ENCODE measurements at places on chromosomes 5 and 9.
A peak's percentile ranks its signal among the peaks of the same experiment; 100 is the strongest.

GRCh38 chr5:10689391-10690081 is 71.5 kb downstream of the DAP start:
- DNase-seq, result peak; percentile 60

DNA sequence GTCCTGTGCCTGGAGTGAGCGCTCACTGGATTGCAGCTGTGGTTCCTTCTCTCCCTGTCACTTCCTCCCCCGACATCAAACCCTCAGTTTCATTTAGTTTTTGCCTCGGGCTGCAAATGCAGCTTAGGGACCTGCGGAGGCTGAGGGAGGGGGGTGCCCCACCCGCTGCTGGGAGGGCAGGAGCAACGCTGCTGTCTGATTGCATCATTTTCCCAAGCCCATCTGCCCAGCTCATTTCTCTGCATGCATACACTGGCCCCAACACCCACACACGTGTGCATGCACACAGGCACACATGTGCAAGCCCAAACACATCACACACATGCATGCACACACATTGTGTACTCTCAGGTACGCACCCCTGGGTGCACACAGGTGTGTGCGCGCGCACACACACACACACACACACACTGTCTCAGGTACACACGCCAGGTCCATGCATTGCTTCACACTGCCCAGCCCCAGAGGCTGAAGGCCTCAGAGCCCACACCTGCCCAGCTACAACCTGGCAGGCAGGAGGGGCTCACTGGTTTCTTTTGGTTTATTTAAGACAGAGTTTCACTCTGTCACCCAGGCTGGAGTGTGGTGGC is 3.4 kb downstream of the ASS1 start:
- DNase-seq, result peak; percentile 83

- DNase-seq, result no peak
Observed at GRCh38 chr5:20470997-20471396, 483.0 kb upstream of the CDH18 start.

DNA sequence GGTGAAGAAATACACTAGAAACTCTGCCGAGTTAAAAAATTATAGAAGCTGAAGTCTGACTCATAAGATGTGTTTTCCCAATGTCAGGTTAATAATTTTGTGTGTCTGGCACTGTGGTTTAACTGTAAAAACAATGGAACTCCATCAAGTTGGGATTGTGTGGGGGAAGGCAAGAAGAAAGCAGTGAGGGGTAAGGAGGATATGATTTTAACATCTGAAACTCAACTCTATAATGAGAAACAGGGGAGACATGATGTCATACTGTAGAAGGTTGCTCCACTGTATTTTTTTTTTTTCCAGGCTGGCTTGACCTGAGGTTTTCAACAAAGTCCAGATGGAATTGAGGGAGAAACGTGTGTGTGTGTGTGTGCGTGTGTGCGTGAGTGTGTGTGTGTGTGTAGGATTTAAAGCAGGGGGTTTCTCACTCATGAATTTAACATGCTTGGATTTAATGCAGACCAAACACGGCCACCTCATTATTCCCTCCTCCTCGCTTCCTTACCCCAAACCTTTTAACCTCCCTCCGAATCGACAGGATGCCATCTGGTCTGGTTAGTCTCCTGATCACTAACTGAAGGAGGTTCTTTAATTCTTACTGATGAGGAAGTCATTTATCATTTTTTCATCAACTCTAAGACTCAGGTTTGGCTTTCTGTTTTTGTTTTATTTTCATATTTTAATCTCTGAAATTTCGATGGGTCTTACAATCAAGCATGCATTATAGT is 140.2 kb upstream of the LPAR1 start:
- DNase-seq, result no peak

DNA sequence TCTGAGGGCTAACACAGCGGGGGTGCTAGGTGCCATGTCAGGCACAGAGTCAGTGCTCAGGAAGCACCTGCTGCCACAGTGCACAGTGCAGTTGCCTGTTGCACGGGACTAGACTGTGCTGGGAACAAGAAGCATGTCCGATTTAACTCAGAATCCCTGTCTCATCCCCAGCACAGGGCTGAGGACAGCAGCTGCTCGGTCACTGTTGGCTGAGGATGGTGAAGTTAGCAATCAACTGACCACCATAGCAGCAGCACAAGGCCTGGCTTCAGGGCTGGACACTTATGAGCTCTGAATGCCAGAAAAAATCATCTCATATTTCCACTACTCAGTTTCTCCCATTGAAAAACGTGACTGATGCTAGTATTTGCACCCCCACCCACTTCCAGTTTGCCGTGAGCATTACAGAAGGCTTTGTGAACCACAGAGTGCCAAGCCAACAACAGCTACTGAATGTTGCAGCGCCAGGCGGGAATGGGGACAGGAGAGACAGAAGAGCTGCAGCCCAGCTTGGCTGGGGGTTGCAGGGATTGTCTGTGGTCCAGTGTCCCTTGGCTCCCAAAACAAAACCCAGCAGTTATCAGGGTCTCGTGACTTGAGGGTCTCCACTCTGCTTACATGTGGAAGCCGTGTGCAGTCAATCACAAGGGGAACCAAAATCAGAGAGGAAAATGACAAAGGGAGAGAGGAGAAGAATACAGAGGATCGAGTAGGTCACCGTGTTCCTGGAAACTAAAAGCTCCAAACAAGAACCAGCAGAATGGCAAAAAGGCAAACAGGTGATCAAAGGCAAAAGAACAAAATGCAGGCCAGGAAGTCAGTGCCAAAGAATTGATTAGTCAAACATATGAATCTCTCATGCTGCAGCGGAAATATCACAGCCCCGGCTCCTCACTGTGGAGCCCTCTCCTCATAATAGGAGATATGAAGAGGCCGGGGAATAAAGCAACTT is 155.6 kb downstream of the CRB2 start:
- DNase-seq, result no peak

DNA sequence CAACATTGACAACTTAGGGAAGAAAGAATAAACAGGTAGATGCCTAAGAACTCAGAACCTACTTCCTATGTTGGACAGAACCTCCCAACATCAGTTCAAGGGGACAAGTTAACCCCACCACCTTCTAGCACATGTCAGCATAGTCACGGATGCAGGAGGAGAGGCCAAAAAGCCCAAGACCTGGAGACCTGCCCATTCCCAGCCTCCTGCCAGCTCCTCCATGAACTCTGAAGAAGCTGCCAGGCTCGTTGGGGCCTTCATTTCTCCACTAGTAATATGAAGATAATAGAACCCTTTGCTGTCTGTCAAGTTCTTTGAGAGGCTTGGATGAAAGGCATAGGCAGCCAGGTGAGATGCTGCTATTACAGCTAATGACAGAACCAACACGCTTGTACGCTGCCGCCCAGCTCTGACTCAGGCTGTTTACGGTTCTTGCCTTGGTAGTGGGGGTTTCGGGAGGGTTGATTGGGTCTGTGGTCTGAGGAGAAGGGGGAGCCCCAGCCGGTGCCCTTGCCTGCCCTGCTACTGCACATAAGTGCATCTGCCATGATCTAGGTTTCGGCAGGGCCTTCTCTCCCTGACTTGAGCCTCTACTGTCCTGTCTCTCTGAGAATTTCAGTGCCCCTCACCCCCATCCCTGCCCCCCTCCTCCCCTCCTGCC is 82.2 kb downstream of the NRG2 start:
- DNase-seq, result no peak

GRCh38 chr5:149141957-149142851 is 911 bp downstream of the ABLIM3 start:
- DNase-seq, result no peak

DNA sequence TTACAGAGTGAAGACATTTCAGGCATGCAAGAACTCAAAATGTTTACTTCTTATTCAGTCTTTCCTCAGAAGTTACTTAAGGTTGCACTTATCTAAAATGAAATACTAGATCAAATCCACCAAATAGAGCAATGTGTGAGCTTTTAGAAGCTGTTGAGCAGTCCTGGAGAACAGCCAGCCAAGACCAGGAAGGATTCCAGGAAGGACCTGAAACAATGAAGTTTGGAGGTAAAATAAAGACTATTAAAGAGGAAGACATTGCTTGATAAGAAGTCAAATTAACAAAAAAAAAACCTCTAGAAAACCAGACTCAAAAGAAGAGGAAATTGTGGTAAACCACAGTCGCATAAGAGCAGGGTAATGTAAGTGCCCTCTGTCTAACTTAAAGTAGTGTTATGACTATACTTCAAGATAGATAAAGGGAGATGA is 156.2 kb upstream of the S1PR3 start:
- DNase-seq, result no peak

GRCh38 chr5:149578896-149579295 is 2.4 kb upstream of the ARHGEF37 start:
- DNase-seq, result no peak

GRCh38 chr9:136345281-136346156 is 18.0 kb downstream of the DNLZ start:
- no peak for DNase-seq

- DNase-seq, result no peak
Observed at GRCh38 chr5:177470759-177471536, 2.5 kb downstream of the DBN1 start.

GRCh38 chr5:87136733-87137132 is 130.9 kb upstream of the RASA1 start:
- no peak for DNase-seq

- no peak for DNase-seq
Observed at GRCh38 chr9:97321251-97321650, 13.8 kb downstream of the CCDC180 start.

DNA sequence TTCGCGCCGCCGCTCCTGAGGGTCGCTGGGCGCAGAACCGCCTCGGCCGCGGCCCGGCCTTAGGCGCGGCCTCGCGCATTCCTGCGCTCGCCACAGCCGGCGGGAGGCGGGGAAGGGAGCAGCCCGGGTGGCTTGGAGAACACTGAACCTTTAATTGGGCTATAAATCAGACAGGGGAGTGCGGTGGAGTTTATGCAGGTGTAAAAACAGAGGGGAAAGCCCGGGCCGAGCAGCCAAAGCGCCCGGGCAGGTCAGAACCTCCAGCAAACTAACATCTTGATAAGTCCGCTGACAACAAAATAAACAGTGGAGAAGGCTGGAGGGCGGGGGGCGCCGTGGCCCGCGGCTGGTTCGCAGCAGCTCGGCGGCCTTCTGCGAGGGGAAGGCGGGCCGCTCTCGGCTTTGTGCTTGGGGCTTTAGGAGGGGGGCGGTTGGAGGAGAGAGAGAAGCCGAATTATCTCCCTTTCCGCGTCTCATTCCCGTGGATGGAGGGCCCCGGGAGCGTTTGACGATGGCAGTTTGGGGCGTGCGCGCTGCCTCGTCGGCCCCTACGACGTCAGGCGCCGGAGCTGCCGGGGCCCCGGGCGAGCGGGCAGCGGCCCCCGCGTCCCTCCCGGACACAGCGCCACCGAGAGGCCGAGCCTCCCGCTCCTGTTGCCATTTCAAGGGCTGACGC is 11.3 kb downstream of the FOXD1 start:
- DNase-seq, result peak; percentile 35

DNA sequence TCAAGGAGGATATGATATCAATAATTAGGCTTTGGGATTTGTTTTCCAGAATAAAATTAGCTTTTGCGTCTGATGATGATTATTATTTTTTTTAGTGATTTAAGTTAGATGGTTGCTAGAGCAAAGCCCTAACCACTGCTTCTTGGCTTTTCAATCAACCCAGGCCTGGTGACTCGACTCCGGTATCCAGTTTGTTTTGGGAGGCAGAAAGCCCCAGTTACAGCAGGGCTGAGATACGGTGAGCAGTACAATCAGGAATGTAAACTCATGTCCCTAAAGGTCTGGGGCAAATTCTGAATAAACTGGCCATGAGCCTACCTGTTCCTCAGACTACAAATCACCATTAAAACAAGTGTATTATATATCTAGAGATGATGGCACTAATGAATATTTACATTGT is 24.4 kb upstream of the CYFIP2 start:
- DNase-seq, result no peak

GRCh38 chr9:115730845-115731244 is 422.7 kb upstream of the PAPPA start:
- no peak for DNase-seq

- no peak for DNase-seq
Observed at GRCh38 chr9:127832248-127832647, 22.2 kb downstream of the ENG start.

DNA sequence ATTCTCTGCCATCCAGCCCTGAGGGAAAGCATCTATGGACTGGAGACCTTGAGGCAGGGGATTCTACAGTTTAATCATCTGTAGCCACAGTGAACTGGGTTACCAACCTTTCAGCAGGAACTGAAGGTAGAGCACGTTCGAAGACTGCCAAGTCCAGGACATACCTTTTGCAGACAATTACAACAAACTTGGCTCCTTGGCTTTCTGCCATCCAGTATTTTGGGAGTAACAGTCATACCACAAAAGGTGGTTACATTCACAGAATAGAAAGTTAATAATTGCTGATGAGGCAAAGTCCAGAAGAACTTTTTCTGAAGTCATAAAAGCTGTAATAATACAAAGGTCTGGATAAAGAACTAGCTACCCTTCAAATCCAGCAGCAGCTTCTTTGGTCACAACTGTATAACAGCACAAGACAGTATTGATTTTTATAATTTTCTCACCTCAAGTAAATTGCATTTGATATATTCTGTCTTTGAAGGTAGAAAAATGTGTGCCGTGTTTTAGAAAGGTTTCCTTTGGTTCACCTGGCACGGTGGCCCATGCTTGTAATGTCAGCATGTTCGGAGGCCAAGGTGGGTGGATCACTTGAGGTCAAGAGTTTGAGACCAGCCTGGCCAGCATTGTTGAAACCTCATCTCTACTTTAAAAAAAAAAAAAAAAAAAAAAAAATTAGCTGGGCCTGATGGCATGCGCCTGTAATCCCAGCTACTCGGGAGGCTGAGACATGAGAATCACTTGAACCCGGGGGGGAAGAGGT is 236.6 kb downstream of the NR3C1 start:
- DNase-seq, result no peak

DNA sequence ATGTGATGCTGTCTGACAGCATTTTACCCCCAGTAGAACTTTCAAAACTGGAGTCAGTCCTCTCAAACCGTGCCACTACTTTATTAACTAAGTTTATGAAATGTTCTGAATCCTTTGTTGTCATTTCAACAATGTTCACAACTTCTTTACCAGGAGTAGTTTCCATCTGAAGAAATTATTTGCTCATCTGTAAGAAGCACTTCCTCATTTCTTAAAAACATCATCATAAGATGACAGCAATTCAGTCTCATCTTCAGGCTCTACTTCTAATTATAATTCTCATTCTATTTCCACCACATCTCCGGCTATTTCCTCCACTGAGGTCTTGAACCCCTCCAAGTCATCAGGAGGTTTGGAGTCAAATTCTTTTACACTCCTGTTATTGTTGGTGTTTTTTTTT is 2.3 kb upstream of the TAS2R1 start:
- DNase-seq, result no peak

DNA sequence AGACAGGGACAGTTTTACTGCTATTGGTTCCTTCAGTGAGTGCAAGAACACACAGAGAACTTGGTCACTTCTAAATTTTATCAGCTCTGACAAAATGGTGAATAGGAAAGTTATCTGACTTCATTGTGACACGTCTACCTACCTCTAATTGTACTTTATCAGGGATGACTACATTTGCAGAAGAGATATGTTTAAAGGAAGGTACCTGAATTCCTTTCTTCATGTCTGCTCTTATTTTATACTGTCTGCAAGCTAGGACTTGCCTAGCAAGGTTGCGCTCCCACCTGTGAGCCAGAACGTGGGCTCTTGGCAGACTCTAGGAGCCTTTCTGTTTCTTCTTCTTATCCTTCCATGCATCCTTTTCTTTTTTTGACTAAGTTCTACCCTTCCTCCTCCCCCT is 1.6 kb downstream of the SLC27A6 start:
- DNase-seq, result no peak

GRCh38 chr5:98794001-98794400 is 20.5 kb downstream of the RGMB start:
- no peak for DNase-seq
